KBM-7 (cell line): ENCODE measurements at places on chromosomes 4 and X.

- DNase-seq, result no peak
Measured at GRCh38 chr4:124804584-124804983, 92.1 kb upstream of the ANKRD50 start.

- no peak for DNase-seq
Measured at GRCh38 chrX:144801786-144802185, 445.5 kb upstream of the SPANXN1 start.

- peak; percentile 77 for DNase-seq
Measured at GRCh38 chrX:16870862-16871815, 977 bp upstream of the RBBP7 start.

- DNase-seq, result peak; percentile 35
Measured at GRCh38 chrX:21975812-21976211, 35.3 kb downstream of the SMS start.

GRCh38 chrX:6374556-6374955 lies 145.9 kb upstream of the NLGN4X start:
- DNase-seq, result no peak

DNA sequence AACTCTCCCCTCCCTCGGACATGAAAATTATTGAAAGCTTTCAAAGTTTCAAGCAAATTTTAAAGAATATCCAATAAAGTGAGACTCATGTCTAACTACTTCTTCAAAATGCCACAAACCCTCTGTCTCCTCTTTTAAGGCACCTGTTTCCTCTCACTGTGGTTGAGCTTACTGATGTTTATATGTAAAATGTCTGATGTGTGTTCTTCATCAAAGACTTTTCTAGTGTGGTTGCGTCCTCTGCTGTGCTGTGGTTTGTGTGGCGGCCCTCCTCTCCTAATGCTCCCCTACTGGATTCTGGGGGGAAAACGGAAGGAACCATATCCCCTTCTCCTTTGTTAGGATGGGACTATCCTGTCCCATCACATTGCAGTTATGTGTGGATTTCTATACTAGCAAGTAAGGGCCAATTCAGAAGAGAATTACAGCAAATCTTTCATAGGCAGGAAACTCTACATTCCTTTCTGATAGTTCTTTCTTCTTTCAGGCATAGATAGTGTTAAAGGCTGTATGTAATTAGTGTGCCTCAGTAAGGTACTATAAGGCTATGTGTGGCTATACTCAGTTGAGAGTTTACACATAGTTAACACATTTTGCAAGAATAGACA lies 221.0 kb upstream of the GPRIN3 start:
- peak; percentile 17 for DNase-seq

- no peak for DNase-seq
Measured at GRCh38 chr4:188955066-188955465, 815.8 kb downstream of the TRIML1 start.

GRCh38 chr4:24768006-24768405 lies 27.4 kb upstream of the SOD3 start:
- no peak for DNase-seq

DNA sequence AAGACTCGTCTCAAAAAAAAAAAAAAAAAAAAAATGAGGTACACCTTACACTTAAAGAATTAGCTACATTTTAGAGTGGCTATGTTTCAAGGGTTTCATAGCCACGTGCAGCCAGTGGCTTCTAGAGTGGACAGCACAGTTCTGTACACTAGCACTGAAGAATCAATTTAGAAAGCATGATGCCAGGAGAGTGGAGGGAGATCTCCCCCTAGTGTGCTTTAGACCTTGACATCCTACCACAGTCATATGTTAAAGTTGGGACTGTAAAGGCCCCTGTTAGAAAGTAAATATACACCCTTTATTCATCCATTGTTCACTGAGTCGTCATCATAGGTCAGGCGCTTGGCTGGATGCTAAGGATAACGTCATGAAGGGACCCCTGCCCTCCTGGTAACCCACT lies 179.4 kb downstream of the QDPR start:
- DNase-seq, result no peak

DNA sequence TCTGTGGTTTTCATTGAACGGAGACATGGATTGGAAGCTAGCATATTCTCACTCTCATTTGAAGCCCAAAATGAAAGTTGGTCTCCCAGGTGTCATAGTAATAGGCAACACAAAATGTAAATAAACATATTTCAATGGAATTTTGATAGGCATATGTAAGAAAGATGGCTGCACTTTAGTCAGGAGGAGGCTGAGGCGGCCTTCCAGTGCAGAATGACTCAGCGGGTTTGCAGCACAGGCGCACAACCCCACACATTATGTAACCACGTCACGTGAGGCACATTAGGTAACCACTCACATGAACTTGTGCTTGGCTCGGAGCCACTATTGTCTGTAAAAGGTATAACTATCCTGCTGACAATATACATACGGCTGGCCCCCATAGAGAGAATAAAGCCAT lies 381.7 kb downstream of the GPAT3 start:
- DNase-seq, result peak; percentile 2

DNA sequence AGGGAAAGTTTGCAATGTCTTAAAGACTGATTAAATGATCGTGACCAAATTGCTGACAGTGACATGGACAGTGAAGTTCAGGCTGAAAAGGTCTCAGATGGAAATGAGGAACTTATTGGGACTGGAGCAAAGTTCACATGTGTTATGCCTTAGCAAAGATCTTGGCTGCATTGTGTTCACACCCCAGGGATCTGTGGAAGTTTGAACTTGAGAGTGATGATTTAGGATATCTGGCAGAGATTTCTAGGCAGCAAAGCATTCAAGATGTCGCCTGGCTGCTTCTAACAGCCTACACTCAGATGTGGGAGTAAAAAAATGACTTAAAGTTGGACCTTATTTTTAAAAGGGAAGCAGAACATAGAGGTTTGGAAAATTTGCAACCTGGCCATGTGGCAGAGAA lies 21.4 kb downstream of the SCARB2 start:
- DNase-seq, result no peak

GRCh38 chr4:113674733-113675132 lies 86.8 kb downstream of the CAMK2D start:
- DNase-seq, result no peak

DNA sequence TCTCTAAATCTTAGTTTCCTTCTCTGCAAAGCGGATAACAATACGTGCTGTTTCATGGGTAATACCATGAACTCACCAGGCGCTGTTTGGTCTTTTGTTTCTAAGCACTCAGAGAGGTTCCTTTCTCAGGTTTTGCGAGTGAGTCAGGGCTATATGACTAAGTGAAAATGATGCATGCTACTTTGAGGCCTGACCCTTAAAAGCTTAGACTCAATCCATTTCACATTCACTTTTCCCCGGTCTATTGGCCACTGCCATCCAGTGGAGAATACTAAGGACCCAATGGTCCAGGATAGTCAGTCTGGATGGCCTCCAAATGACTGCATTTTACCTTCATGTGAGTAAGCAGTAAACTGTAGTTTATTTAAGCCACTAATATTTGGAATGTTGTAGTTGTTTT lies 400.8 kb upstream of the SLIT2 start:
- no peak for DNase-seq

DNA sequence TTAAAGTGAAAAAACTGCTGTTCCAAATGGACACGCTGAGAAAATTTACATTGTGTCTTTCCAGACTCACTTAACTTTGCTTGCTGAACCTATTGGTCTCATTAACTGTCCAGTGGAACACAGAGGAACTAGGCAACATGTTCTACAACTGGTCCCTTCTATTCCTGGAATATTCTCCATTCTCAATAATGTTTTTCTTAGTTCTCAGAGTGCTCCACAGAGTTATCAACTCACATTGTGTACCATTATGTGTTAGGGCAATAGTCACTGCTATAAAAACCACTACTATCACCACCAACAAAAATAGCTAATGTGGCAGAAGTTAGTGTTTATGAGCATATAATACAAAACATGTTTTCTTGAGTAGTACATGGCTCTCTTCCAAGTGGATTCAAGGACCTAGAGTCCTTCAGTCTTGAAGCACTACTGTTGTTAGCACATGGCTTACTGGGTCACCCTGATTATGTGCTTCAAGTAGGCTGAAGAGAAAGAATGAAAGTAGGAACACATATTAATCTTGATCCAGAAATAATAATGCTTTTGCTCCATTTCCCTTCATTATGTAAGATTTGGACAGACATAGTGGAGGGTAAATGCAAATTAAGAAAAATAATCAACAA lies 865.3 kb upstream of the HS3ST1 start:
- DNase-seq, result no peak

GRCh38 chrX:120260369-120260768 lies 9.8 kb downstream of the ZBTB33 start:
- DNase-seq, result no peak

DNA sequence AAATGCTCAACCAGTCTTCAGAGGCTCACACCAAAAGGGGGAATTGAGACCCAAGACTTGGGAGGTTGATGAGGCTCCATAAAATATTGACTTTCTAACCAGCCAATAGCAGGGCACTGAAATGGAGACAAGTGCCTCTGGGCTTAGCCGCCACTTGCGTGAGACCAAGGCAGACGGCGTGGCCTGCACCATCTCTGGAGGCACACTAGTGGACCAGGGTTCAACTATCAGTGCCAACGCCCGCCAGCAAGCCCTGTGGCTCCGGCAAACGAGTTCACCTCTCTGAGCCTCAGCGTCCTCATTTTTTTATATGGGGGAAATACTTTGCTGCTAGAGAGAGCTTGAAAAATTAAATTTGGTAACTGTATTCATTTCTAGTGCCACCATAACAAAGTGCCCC lies 50.3 kb downstream of the PPP2R2C start:
- no peak for DNase-seq

DNA sequence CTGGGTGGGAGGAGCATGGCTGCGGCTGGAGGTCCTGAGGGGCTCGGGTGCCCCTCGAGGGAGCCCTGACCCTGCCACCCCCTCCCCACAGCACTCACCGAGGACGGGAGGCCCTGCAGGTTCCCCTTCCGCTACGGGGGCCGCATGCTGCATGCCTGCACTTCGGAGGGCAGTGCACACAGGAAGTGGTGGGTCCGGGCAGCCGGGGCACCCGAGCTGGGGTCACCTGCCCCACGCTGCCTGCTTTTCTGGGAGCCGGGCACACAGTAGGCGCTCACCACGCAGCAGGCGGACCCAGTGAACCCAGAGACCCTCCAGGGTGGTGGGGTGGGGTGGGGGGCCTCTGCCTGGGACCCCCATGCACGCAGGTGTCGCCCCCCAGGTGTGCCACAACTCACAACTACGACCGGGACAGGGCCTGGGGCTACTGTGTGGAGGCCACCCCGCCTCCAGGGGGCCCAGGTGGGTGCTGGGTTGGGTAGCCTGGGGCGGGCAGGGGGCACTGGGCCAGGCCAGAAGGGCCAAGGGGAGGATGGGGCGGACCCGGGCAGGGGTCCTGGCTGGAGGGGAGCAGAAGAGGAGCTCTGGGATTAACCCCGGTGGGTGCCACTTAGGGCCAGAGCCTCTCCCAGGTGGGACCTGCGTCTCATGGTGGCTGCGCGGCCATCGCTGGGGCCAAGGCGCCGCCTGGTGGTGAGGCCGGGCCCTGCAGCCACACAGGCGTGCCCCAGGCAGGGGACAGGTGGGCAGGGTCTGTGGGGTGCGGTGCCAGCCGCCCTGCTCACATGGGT lies 1.4 kb downstream of the HGFAC start:
- DNase-seq, result peak; percentile 62

- no peak for DNase-seq
Measured at GRCh38 chr4:112897543-112897942, 151.9 kb upstream of the ANK2 start.

- DNase-seq, result no peak
Measured at GRCh38 chr4:130146773-130147172, 1050.8 kb downstream of the C4orf33 start.
